ENCODE measurements at places on chromosomes 7 and 10.

DNA sequence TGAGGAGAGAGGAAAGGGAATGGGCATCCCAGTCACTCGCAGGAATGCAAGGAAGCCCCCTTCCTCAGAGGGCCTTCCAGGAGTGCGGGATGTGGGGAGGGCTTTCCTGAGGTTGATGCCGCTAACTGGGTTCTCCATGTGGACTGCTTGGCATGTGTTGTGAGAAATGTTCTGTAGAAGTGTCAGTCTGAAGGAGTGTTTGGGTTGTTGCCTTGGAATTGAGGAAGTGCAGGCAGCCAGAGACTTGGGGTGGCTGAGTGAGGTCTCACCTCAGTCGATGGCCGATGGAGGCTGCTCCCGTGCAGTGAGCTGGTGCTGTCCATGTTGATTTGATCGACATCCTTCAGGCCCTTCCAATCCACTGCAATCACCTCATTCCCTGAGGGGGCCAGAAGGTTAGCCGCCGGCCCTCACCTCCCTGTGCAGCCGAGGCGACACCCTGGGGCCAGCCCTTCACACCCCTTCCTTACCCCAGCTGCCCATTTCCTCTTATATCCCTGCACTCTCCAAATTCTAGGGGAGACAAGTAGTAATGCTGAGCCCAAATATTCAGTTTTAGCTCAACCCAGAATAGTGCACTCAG lies 2.7 kb downstream of the FAM131B start:
- DNase-seq = no peak

- DNase-seq = no peak
Observed at GRCh38 chr10:73850211-73850610, 24.1 kb downstream of the CAMK2G start.

- DNase-seq = no peak
Observed at GRCh38 chr7:23105086-23105643, 420 bp upstream of the KLHL7 start.

DNA sequence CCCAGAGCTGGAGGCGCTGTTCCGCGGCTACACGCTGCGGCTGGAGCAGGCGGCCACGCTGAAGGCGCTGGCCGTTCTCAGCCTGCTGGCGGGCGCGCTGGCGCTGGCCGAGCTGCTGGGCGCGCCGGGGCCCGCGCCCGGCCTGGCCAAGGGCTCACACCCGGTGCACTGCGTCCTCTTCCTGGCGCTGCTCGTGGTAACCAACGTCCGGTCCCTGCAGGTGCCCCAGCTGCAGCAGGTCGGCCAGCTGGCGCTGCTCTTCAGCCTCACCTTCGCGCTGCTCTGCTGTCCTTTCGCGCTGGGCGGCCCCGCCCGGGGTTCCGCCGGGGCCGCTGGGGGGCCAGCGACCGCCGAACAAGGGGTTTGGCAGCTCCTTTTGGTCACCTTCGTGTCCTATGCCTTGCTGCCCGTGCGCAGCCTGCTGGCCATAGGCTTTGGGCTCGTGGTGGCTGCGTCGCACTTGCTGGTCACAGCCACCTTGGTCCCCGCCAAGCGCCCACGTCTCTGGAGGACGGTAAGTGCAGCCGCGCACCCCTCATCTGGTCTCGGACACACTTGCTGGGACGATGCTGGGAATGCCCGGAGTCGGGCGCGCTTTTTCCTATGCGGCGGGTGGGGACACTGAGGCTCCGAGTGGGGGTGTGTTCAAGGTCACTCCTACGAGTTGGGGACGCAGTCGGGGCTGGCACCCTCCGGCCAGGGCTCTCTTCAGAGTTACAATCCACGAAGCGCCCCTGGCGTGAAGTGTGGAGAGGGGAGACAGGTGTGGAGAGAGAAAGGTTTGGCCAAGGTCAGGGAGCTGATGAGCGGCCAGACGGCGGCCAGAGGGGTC lies 717 bp downstream of the ADCY1 start:
- peak; percentile 14 for DNase-seq

GRCh38 chr10:119371704-119372663 lies 164.6 kb downstream of the GRK5 start:
- peak; percentile 16 for DNase-seq

DNA sequence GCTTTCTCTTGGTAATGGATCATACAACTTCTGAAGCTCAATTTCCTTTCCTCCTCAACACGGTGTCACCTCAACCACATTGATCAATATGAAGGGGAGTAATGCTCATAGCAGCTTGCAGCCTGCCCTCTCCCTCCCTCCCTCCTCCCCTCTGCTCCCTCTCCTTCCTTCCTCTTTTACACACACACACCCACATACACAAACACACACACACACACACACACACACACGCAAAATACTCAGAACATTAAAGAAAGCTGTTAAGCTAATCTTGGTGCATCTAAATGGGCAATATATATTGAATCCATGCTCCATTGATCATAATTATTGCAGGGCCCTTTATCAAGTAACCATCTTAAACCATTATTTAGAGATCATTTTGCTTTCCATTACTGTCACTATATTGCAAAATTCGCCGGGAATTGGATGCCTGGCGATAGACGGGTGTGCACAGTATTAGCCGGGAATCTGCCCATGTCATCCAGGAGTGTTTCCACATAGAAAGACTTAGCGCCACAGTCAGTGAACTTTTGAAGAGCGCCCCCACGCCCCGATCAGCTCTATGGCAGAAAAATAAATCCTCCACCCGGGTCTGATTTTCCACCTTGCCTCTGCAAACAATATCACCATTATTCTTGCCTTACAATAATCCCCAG lies 122.0 kb downstream of the PRLHR start:
- no peak for DNase-seq

DNA sequence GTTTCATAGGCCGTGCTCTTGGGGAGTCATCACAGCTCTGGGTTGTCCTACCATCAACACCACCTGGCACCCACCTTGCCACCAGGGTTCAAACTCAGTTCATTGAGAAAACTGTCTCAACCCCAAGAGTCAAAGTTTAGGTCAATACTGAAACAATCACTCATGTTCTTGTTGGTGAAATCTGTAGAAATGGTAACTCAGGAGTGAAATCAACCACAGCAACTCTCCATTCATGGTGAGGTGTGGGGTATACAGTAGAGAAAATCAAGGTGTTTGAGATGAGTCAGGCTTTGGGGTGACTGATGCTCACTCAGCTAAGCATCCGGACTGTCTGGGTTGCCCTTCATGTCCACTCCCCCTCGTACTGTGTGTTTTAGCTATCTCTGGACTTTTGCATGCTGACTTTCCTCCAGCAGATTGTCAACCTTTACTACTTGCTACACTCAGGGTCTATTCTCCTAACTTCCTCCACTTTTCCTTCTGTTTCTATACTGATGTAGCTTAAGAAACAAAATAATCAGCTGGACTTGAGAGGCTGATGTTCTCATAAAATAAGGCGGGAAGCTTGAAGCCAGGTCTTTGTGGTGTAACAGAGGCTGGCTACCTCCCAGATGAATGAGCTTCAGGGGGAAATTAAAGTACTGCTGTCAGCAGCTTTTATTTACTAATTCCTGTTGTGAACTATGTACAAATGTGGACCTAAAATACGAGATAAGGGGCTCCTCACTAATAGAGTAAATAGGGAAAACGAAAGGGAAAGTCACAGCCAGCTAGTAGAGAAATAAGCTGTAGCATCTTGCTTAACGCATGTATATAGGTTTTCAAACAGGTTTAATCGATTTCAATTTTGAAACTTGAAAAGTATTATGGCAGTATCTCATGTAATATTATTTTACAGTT lies 173.6 kb upstream of the AKR1E2 start:
- DNase-seq = no peak

DNA sequence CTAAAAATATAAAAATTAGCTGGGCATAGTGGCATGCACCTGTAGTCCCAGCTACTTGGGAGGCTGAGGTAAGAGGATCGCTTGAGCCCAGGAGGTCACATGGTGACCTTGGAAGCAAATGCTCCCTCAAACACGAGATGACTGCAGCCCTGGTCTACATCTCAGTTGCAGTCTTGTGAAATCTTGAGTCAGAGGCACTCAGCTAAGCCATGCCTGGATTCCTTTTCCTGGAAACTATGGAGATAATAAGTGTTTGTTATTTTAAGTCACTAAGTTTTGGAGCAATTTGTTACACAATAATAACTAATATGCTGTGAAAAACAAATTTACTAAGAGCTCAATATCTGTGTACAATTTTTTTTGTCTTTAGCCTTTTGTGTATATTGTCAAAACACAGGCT lies 284.3 kb upstream of the KAT6B start:
- peak; percentile 63 for DNase-seq

DNA sequence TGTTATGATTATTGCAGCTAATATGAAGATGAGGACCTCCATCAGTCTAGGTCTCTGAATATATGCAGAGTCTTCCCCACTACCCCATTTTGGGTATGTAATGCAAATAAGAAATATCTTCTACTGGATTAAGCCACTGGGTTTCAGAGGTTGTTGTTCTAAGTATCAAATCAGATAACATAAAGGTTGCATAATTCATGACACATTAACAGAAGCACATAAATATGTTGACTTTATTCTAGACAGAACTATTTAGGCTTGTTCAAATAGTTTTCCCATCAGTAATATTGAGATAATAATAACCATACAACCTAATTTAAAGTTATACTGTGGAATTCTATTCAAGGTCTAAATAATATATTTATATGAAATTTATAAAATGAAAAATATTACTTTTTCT lies 157.1 kb downstream of the ETV1 start:
- no peak for DNase-seq

DNA sequence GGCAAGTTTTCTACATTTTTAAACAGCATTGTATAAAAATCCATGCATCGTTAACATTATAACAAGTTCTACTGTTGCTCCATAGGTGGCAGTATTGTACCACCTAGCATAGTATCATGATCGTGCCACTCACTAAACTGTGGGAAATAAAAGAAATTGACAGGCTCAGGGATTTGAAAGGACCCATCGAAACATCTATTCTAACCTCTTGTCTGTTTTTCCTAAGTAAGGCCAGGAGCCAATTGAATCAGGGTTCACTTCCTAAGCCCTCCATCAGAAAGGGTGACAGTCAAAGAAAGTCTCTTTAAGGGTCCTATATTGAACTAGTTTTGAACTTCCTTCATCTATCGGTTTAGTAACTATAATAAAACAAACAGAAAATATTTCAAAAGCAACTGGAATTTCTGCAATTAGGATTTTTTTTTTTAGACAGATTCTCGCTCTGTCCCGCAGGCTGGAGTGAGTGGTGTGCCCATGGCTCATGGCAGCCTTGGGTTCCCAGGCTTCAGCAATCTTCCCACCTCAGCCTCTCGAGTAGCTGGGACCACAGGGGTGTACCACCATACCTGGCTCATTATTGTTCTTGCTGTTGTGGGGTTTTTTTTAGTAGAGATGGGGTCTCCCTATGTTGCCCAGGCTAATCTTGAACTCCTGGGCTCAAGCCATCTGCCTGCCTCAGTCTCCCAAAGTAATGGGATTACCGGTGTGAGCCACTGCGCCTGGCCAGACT lies 9.4 kb downstream of the HACD1 start:
- peak; percentile 51 for DNase-seq

GRCh38 chr10:11795101-11795920 lies 27.8 kb upstream of the PROSER2 start:
- no peak for DNase-seq

DNA sequence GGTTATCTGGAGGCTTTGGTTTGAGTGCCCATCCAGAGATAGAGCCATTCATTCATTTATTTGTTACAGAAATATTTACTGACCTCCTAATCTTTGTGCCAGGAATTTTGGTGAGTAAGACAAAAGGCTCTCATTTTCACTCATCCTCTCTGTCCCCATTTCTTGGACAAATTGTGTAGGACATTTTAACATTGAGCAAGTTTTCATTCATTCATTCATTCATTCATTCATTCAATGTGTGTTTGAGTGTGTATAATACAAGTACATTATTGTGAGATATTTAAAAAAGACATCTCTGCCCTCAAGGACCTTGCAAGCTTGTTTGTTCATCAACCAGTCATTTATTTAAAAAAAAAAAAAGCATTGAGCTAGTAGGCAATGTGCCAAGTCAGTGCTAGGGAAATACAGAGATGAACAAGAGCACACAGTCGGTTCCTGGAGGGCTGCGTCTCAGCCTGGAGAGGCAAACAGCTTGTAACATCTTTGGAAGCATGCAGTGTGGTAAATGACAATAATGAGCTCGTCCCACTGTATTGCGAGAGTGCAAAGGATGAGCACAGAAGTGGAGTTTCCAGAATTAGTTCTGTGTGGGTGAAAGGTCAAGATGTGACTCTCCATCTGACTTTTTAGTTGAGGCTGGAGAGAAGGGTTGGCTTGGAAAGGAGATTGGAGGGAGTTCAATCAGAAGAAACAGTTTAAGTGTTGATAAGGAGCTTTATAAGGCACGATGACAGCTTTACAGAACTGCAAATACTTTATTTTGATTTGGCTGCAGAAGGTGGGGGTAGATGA lies 50.5 kb upstream of the HBP1 start:
- no peak for DNase-seq

GRCh38 chr7:28155964-28156363 lies 24.6 kb downstream of the JAZF1 start:
- DNase-seq = peak; percentile 45

- DNase-seq = no peak
Observed at GRCh38 chr7:143012409-143012808, 14.5 kb downstream of the OR9A2 start.

GRCh38 chr10:98415731-98416119 lies 743 bp upstream of the PYROXD2 start:
- DNase-seq = no peak

DNA sequence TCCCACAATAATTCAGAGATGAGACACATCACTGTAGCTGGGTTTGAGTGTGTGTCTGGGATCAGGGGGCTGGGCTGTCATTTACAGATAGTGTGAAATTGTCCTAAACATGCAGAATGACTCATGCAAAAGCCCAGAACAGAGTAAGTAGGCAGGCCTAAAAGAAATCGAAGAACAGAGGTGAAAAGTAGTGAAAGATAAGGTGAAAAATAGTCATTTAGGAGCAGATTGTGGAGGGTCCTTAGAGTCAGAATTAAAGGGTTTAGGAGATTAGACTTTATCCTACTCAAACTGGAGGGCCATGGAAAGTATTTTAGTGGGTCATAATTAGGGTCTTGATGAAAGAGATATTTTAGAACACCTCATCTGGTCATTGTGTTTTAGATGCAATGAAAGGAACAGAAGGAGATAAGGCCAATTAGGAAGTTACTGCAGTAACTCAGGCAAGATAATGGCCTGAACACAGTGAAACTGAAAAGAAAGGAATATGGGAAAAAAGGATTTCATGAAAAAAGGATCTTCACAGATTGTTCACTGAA lies 58.3 kb upstream of the NEBL start:
- peak; percentile 9 for DNase-seq

GRCh38 chr10:122248356-122249302 lies 22.5 kb upstream of the BTBD16 start:
- DNase-seq = no peak

- no peak for DNase-seq
Observed at GRCh38 chr7:51899611-51900010, 583.0 kb upstream of the COBL start.

- DNase-seq = no peak
Observed at GRCh38 chr10:118853916-118854315, 99.1 kb upstream of the CACUL1 start.

- DNase-seq = no peak
Observed at GRCh38 chr7:30364773-30365172, 80.4 kb downstream of the ZNRF2 start.

- no peak for DNase-seq
Observed at GRCh38 chr7:31175672-31176071, 123.6 kb downstream of the ADCYAP1R1 start.
